ENCODE measurements at places on chromosomes 12 and 14.

DNA sequence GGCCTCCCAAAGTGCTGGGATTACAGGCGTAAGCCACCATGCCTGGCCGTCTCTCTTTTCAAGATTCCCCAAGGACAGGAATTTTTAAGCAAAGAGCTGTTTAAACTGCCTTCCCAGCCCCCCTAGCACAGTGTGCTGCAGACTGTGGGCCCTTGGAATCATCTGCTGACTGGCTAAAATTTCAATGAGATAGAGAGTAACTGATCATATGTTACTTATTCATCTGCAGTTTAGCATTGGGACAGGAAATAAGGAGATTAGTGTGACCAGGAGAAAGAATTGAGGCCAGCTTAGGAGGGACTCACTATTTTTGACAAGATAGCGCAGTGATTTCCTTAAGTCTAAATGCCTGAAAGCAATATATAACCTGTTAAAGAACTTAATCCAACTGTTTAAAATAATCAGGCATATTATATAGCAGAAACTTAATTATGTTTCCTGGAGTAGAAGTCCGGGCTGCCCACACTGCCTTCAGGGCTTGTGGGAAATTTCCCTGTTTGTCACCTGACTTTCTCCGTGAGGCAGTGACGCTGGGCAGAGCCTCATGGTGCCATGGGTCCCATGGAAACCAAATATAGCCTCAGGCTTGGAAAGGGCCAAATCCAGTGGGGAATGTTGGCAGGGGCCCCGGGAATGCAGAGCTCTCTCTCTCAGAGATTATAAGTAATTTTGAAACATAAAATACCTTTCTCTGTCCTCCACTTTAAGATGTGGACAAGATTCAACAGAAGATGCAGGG is 22.8 kb upstream of the CEBPE start:
- DNase-seq = no peak

DNA sequence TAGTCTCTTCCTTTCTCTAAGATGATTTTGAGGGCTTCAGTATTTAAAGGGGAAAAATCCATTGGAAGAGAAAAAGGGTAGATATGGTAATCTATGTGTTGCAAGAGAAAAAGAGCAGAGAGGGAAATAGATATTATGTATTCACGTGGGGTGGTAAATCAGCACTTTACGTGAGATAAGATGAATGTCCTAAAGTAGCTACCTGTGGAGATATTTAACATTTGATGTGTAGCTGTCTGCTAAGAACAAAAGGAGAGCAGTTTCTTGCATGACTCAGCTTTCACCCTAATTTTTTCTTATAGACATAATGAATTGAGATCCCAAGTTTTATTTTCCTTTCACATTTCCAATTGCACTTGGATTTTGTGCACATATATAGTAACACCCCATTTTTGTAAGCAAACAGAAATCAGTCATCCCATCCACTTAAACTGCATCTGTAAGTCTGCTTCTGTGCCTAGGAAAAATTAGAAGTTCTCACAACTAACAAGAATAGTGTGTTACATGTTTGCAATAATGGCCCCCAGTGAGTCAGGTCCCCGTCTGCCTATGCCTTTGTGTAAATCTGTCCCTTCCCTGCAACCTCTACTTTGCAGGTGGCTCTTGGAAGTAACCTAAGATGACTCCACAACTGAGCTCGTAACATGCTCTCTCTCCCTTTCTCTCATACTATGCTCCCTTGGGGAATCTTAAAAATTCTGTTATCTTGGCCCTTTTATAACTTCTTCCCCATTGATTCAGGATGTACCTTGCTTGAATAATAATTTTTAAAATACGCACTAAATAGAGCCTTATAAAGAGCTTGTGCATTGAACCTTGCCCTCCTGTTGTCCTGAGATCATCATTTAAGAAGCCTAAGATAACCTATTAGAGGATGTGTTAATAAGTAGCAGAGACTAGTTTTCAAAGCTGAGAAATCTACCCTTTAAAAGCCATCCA is 3.7 kb downstream of the TMTC3 start:
- no peak for DNase-seq

DNA sequence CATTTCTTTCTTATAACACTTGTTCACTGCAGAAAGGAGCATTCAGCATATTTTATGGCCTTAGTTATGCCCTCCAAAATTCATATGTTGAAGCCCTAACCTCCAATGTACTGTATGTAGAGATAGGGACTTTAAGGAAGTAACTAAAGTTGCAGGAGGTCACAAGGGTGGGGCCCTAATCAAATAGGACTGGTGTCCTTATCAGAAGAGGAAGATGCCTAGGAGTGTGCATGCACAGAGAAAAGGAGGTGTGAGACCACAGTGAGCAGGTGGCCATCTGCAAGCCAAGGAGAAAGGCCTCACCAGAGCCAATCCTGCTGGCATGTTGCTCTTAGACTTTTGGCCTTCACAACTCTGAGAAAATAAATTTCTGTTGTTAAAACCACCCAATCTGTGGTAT is 12.9 kb upstream of the E2F7 start:
- DNase-seq = no peak

- DNase-seq = no peak
Observed at GRCh38 chr14:24262821-24263733, at the start of gene TGM1. Gene TGM1, minus strand, starts transcription at chr14:24263177. Its CDS starts 825 bp downstream, at chr14:24262352.

- DNase-seq = no peak
Observed at GRCh38 chr12:13171921-13172859, 24.3 kb upstream of the EMP1 start.

DNA sequence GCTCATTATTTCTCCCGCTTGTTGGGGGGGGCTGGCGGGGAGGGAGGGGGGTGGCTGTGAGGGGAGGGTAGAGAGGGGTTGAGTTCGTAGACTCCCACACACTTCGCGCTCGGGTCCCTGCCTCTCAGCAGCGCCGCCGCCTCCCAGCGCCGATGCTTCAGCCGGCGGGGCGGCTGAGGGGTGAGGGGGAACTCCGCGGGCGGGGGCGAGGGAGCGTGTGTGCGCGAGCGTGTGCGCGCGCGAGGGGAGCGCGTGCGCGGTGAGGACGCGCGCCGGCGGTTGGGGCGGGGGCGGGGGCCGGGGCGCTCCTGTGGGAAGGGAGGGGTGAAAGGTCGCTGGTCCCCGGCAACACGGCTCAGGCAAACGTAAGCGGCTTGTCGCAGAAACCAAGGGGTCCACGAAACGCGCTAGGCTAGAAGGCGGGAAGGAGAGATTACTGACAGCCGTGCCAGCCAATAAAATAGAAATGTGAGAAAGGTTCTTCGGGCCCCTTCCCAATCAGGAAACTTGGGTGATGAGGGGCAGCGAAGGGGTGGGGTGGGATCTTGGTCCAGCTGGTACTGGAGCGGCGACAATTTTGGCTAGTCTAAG is 343 bp upstream of the NOVA1 start:
- DNase-seq = peak; percentile 98

DNA sequence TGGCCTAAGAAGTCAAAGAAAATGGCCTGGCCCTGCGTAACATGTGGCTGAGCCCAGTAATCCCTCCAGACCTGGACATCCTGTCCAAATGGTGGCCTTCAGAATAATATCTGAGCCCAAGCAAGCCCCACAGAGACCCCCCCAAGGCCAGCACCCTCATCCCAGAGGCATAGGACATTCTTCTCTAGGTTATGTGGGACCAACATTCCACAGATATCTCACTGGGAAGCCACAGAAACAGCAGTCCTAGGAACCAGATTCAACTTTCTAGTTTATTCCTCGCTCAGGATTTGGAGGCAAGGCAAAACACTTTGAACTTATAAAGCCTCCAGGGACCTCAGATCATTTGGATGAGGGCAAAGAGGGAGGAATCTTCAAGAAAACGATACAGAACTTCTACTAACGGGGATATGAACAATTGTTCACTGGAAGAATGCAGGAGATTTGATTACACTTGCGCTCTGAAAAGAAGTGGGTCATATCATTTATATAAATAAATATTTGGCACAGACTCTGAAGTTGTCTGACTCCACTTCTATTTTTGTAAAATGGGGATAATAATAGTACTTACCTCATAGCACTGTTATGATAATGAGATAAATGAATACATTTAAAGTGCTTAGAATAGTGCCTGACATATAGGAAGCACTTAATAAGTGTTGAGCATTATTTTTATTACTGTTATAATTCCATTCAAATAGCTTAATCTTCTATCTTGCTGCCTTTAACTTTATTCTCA is 171.5 kb downstream of the NUAK1 start:
- DNase-seq = no peak

- no peak for DNase-seq
Observed at GRCh38 chr12:30978639-30979038, 52.1 kb downstream of the TSPAN11 start.

DNA sequence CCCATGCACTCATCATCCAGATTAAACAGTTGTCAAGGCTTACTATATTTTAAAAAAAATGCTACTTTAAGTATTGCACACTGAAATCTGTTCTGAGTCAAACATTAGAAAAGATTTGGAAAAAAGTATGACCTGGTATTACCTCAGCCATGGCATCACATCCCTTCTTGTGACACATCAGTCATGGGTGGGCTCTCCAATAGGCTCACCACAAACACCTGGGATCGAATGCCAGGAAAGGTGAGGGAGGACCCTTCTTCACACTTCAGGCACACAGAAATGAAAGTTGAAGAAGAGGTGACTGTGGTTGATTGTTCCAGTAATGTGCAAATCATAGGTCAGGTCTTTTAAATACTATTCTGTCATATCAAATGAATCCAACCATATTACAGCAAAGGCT is 36.6 kb upstream of the GZMB start:
- no peak for DNase-seq

GRCh38 chr12:87363497-87364084 is 665.6 kb downstream of the C12orf50 start:
- no peak for DNase-seq

DNA sequence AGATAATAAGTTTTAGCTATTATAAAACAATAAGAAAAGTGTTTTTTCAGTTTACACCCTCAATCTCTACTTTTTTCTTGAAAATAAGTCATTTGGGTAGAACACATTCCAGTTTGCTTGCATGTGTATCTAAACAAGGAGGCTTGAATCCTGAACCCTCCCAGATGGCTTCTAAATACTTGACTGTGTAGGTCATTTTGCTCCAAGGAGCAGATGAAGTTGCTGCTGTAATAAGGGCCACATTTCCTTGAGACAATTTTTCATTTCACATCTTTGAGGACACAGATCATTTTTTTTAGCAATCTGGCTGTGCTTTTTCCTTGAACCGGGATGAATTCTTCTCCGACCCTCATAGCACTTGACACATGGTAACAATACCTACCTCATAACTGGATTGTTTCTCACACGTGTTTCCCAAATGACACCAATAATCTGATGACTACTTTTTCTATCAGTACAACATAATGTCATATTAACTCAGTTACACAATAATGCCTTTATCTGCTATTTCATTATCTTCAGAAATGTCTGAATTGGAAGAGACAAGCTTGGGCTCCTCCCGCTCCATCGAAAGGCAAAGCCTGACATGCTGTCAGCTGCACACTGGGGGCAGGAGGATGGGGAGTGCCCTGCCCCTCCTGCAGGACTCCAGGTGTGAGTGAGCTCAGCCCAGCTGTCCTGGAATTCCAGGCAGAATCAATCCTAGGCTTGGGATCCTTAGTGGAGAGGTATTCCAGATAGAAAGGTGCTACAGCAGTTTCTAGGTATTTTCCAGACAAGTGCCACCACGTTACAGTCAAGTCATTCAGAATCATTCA is 30.9 kb downstream of the GPHB5 start:
- DNase-seq = no peak

DNA sequence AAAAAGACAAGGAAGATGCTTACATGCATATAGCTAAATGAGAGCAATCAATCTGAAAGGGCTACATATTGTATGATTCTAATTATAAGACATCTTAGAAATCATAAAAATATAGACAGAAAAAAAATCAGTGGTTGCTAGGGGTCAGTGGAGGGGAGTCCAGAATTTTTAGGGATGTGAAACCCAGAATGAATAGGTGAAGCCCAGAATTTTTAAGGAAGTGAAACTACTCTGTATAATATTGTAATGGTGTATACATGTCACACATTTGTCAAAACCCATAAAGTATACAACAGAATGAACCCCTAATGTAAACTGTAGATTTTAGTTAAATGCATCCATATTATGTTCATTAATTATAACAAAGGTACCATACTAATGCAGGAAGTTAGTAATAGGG is 713.2 kb downstream of the FLRT2 start:
- DNase-seq = no peak

DNA sequence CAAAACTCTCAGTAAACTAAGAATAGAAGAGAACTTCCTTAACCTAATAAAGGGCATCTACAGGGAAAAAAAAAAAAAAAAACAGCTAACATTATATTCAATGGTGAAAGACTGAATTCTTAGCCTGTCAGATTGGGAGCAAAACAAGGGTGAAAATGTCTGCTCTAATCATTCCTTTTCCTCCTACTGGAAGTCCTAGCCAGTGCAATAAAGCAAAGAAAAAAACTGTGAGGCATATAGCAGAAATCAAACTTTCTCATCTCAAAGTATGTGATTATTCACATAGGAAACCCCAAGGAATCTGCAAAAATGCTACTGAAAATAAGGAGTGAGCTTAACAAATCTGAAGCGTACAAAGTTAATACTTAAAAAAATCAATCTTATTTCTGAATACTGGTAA is 170.7 kb downstream of the NUAK1 start:
- DNase-seq = no peak

GRCh38 chr12:107536613-107537012 is 149.0 kb upstream of the PWP1 start:
- DNase-seq = no peak

DNA sequence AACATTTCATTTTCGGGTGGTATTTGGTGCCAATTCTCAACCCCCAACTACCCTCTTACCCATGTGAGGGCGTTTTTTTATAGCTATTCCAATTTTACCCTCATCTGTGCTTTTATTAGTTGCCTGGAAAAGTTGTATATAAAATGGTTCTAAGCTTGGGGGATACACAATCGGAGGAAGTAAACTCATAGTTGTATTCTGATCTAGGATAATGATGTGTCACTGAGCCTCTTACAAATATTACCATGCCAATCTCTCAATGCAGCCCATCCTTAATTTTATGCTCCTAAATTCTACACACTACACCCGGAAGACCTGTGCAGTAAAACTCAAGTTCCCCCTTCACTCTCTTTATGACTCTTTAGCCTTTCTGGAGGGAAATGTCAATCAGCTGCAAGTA is 1206.5 kb upstream of the FLRT2 start:
- no peak for DNase-seq

GRCh38 chr12:87406926-87407325 is 622.3 kb downstream of the C12orf50 start:
- no peak for DNase-seq

- DNase-seq = no peak
Observed at GRCh38 chr12:108890208-108890607, 10.3 kb downstream of the DAO start.
